ENCODE measurements at places on chromosomes 6 and 20.

DNA sequence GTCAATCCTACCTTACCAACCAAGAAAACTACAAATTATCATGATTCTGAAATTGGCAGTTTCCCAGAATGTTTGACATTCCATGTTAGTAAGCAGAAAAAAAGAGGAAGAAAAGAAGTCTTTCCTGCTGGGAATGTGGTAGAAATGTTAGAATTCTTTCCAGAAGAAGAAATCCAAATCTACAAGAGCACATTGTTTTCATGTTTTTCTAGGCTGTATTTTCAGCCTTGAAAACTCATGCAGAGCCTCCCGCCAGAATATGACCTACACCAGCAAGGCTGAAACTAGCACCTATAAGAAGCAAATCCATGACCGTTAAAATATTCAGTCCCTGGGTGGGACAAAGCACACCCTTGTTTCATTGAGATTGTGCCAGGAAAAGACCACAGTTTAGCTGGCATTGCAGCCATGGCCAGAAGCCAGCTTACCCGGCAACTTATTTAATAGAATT lies 259.4 kb downstream of the GJA1 start:
- DNase-seq, result no peak

GRCh38 chr6:73180763-73181619 lies 44.3 kb downstream of the KHDC1L start:
- no peak for DNase-seq

DNA sequence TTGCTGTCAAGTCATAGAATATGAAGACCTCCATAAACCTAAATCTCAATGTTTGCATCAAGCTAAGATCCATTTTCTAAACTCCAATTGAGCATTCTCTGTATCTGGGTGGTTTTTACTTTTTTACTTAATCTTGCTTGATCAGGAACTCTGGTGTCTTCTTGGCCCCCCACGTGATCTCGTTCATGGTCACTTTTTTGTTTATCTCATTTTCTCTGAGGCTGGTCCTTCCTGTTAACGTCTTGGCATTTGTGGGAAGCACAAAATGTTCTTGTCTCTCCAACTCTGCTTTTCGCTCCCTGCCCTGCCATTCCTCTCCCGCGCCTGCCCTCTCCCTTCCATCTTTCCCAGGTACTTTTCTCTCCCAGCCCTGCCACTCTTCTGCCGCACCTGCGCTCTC lies 14.0 kb upstream of the MAPRE1 start:
- no peak for DNase-seq

- DNase-seq, result no peak
These were observed 102.0 kb upstream of the RUNX2 start for GRCh38 chr6:45226081-45226480.

DNA sequence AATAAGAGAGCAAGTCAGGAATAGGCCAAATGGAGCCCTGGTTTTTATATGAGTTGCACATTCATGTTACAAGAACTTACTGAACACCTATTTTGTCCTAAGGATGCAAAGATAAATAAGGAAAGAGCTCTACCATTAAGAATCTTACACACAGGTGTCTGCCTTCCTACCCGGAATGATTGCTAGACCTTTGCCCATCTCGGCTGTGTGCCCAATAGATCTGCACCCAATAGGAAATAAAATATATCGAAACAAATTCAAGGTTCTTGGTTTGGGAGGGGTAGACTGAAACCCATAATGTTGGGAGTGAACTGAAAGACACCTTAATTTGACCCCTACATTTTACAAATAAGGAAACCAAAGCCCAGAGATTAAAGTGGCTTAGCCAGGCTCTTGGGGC lies 48.9 kb downstream of the EDN1 start:
- no peak for DNase-seq

DNA sequence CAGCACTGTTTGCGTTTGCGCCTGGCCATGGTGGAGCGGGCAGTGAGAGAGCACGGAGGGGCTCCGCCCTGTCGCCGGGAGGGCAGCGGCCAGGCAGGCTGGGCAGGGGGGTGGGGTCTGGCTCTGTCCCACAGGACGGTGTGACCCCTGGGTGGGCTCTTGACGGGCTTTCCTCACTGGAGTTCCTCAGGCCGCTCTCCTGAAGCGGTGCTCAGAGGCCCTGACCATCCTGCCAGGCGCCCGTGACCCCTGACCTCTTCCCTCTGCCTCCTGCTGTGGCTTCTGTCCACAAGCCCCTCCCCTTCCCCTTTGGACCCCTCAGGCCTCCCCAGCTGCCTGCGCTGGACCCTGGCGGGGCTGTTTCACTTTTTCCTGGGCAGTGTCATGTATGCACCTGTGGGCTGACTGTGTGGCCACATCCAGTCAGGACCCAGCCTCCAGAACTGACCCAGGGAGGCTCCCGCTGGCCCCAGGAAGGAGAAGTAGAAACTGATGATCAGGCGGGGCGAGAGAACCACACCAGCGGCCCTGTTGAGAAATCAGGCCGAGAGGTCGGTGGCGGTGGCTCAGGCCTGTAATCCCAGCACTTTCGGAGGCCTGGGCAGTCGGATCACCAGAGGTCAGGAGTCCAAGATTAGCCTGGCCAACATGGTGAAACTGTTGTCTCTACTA lies 1.2 kb downstream of the OGFR start:
- DNase-seq, result no peak

DNA sequence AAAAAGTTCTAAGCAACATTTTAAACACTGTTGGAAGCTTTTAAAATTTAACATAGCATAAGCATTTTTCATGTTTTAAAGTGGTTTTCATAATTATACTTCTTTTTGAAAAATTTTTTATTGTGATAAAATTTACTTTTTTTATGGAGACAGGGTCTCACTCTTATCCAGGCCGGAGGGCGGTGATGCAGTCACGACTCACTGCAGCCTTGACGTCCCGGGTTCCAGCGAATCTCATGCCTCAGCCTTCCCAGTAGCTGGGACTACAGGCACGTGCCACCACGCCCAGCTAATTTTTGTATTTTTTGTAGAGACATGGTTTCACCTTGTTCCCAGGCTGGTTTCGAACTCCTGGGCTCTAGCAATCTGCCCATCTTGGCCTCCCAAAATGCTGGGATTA lies 46.1 kb upstream of the TULP4 start:
- DNase-seq, result no peak

- DNase-seq, result no peak
These were observed 364.3 kb upstream of the MAN1A1 start for GRCh38 chr6:119713903-119714302.

GRCh38 chr6:169445661-169446581 lies 192.3 kb upstream of the THBS2 start:
- DNase-seq, result no peak

- no peak for DNase-seq
These were observed 5.8 kb downstream of the GABBR1 start for GRCh38 chr6:29626948-29627754.

- no peak for DNase-seq
These were observed 228.3 kb downstream of the NRN1 start for GRCh38 chr6:5778317-5778857.

DNA sequence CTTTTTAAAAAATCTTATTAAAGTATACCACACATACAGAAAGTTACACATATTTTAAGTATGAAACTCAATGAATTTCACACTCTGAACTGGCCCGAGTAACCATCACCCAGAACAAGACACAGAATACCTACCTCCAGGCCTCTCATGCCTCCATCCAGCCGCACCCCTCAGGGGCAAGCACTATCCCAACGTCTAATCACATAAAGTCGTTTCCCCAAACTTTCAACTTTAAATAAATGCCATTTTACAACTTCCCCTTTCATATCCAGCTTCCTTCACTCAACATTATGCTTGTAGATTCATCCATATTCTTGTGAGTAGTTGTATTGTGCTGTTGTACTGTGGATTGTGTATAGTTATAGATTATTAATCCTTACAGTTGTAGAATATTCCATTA lies 539.1 kb downstream of the CD83 start:
- DNase-seq, result no peak

GRCh38 chr6:16653226-16653625 lies 108.0 kb downstream of the ATXN1 start:
- DNase-seq, result no peak

DNA sequence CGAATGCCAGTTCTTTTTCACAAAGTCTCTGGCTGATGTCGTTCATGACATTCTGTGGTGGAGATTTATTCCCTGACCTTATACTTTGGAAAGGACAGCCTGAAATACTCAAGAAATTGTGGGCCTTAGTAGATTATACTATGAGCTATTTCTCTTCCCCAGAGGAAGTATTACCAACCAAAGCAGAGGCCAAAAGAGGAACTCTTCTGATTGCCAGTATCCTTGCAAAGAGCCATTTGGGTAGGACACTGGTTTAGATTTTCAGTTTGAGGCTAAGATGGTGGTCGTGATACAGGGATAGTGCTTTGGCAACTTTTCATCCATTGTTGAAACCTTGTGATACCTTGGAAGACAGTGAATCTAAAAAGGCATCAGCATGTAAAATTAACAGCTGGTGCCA lies 327.3 kb downstream of the HACE1 start:
- no peak for DNase-seq

DNA sequence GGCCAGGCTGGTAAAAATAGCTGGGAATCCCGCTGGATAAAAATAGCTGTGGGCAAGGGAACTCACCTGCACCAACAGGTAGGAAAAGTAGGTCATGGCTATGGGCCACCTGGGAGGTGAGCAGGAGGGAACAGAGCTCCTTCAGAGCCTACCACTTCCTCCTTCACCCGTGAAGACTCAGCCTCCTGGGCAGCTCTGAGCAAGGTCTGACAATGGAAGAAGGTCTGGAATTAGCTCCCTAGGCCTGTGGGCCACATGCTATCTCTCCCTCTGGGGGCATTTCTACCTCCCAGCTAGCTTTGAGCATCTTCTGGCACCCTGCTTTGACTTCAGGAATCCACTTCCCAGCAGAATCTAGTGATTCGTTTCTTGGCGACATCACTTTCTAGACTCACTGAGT lies 153.9 kb downstream of the MRPL14 start:
- no peak for DNase-seq

- DNase-seq, result no peak
These were observed 139.9 kb downstream of the BMP7 start for GRCh38 chr20:57126481-57127092.

GRCh38 chr6:41298785-41299502 lies 12.5 kb upstream of the TREM1 start:
- DNase-seq, result no peak

DNA sequence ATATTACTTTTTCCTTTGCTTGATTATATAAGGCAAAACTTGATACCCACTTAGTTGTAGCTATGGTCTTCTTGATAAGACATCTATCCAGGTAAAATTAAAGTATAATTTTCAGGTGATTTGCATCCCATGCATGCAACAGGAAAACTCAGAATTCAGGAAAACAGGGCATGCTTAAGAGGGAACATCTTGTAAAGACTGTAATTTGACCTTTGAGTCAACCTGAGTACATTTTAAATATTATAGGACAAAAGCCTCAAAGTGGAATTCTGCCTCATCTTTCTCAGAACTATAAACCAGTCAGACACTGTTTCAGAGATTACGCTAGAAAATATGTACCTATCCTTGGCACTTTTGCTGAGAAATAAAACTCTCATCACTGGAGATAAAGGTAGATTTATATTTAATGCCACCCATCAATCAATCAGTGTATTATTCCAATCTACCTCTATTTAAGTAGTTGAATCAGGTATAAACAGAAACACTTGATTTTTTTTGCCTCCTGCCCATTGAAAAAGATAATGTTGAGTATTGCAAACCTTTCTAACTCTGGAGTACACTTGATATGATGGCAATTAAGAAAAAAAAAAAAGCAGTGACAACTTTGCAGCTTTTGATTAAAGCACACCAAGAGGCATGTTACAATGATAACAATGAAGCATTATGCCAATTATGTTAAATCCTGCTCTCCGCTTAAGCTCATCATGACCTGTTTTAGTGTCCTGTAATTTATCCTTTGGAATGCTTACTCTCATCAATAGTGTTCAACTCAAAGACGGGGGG lies 2.8 kb downstream of the CITED2 start:
- DNase-seq, result no peak

DNA sequence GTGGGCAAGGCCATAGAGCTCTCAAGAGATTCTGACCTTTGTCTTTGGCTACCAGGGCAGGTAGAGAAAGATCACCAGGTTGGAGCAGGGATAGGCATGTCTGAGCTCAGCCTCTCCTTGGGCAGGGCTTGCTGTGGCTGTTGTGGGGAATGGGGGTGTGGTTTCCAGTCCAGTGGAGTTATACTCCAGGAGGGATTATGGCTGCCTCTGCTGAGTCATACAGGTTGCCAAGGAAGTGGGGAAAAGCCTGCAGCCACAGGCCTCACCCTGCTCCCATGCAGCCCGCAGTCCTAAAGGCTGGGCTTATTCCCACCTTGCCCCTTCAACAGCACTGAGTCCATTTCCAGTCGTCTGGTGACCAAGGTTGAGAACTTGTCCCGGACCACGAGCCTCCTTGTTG lies 21.9 kb downstream of the MEP1A start:
- DNase-seq, result no peak

- no peak for DNase-seq
These were observed 303.2 kb downstream of the PREX1 start for GRCh38 chr20:48524582-48524981.

- DNase-seq, result no peak
These were observed 58.2 kb upstream of the RNGTT start for GRCh38 chr6:89021629-89022028.

- DNase-seq, result no peak
These were observed 23.9 kb downstream of the RPRD1B start for GRCh38 chr20:38057351-38057972.

DNA sequence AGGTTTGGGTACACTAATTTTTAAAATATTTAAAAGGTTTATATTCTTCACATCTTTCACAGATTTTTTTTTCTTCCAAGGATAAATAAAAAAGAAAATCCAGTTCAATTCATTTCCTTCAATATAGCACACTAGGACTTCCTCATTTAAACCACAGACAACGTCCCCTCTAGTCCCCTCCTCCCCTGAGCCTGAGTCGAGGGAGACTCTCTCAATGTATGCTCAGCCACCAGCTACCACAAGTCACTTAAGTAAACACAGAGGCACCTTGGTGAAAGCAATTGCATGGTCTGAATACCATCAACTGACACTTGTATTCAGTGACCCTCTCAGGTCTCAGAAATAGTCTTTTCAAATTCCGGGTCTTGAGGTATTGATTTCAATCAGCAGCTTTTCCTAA lies 88.6 kb downstream of the SIM1 start:
- DNase-seq, result no peak

DNA sequence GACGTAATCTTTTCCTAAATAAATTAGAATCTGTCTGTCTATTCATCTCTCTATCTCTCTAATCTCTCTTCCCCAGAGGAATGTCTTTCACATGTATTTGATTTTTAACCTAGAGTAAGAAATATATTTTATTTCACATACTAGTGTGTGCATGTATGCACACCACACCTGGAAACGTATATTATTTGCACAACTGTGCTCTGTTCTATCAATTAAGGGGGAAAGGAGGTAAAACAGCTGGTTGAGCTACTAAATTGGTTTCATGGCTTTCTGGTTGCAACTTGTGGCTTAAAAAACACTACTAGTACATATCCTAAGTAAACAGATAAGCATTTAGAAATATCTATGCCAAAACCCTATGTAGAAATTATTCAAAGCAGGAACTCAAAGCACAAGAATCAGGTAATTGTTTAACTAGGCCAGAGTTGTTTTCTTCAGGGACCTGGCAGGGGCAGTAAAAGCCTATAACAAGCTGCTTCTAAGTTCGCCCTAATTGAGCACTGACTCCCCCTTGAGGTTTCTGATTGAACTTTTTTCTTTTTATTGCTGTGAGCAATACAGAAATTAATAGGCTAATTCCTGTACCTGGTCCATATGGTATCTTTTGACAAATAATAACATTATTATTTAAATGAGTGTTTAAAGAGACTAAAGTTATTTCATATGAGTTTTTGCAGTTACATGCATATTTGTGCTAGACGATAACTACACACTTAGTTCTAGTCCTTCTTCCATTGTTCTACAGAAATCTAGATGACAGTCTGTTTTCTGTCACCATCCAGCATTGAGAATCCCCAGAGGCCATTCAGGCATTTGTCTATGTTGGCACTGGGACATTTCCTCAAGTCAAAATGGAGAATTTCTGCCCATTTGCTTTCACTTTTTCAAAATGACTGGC lies 88.6 kb downstream of the MCHR2 start:
- DNase-seq, result no peak
